8988T (cell line): ENCODE measurements at places on chromosomes 2 and 18.

- no peak for DNase-seq
Measured at GRCh38 chr2:198587240-198587639, 782.8 kb downstream of the PLCL1 start.

- DNase-seq: no peak
Measured at GRCh38 chr2:111175615-111176014, 54.9 kb downstream of the BCL2L11 start.

GRCh38 chr2:237731663-237732062, 66.9 kb upstream of the RBM44 start:
- DNase-seq: peak; percentile 49

DNA sequence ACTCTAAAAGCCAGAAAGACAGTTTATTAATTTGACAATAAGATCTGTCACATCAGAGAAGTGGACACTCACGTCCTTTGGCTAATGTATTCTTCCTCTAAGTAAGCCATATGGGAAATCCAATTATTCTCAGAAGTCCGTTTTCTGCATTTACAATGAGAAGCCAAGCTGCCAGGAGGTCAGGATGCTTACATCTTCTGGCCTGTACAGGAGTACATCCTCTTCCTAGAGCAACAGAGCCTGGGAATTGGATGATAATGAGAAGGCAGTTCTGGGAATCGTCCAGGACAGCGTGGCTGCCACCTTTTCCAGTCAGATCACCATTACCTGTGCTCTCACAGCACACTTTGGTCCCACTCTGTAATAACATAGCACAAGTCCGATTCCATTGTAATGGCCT, 5.2 kb downstream of the RAPGEF4 start:
- no peak for DNase-seq

- DNase-seq: no peak
Measured at GRCh38 chr2:3602553-3603339, 7.8 kb downstream of the COLEC11 start.

GRCh38 chr2:219010162-219010756, 17.0 kb upstream of the CRYBA2 start:
- peak; percentile 89 for DNase-seq

- DNase-seq: no peak
Measured at GRCh38 chr2:68044099-68044498, 18.7 kb downstream of the C1D start.

DNA sequence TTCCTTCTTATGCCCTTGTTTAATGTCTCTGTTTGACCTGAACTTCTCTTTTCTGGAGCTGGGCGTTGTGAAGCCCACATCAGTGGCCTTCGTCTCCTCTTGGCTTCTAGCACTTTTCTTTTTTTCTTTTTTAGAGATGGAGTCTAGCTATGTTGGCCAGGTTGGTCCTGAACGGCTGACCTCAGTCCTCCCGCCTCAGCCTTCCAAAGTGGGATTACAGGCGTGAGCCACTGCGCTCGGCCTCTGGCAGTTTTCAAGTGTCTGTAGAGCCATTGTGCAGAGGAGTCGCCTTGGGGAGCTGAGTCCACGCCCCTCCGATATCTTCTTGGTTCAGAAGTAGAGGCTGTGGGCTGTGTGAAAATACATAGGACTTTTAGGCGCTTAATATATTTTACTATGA, 36.5 kb downstream of the ZNF532 start:
- DNase-seq: no peak
